ENCODE measurements at places on chromosomes 16 and 17.

GRCh38 chr17:77632619-77633018 is 325.9 kb upstream of the TNRC6C start:
- DNase-seq, result no peak

DNA sequence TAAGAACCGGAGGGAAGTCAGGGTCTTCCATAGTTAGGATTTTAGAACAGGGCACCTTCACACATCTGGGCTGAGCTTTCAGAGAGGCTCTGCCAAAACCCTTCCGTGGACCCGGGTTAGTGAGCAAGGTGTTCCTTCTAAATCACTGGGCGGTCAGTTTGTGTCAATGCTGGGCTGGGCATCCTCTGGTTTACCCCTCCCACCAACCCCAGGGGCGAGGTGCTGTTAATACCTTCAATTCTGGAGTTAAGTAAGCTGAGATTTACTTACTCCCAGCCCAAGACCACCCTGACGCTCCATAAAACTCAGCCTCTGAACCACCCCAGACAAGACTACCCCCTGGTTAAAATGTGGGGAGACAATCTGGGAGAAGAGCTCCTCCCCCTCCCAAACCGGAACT is 1.0 kb downstream of the TMEM92 start:
- no peak for DNase-seq

DNA sequence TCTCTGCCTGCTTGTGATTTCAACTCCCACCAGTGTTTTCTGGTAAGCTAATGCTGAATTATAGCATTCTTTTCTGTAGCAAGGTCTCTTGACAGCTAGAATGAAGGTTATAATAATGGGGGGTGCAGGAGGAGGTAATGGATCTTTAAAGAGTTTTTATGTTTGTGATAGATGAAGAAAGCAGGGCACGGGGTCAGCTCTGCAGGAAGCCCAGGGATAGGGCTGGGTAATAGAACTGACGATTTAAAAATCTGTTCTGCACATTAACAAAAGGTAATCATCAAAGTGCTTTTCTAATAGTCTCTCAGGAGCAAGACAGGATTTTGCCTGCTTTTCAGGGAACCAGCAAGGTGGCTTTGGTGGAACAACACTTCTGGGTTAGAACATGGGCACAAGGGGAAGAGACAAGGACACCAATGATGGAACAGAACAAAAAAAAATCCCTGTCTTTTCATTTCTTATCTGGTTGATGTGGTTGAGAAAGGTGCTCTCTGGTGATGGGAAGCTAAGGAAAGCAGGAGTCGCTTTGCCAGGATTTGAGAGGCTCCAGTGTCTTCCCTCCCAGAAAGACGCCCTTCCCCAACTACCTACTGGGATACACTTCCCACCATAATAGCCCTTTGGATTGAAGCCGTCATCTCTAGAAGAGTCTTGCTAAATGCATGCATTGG is 263.1 kb downstream of the PHKB start:
- DNase-seq, result no peak

- no peak for DNase-seq
Measured at GRCh38 chr17:76252040-76252954, 12.0 kb upstream of the RNF157 start.

- DNase-seq, result no peak
Measured at GRCh38 chr16:64900517-64900916, 221.3 kb downstream of the CDH11 start.

GRCh38 chr16:7748522-7748921 is 415.9 kb downstream of the RBFOX1 start:
- no peak for DNase-seq

- DNase-seq, result no peak
Measured at GRCh38 chr17:80125656-80126448, 21.1 kb downstream of the EIF4A3 start.

DNA sequence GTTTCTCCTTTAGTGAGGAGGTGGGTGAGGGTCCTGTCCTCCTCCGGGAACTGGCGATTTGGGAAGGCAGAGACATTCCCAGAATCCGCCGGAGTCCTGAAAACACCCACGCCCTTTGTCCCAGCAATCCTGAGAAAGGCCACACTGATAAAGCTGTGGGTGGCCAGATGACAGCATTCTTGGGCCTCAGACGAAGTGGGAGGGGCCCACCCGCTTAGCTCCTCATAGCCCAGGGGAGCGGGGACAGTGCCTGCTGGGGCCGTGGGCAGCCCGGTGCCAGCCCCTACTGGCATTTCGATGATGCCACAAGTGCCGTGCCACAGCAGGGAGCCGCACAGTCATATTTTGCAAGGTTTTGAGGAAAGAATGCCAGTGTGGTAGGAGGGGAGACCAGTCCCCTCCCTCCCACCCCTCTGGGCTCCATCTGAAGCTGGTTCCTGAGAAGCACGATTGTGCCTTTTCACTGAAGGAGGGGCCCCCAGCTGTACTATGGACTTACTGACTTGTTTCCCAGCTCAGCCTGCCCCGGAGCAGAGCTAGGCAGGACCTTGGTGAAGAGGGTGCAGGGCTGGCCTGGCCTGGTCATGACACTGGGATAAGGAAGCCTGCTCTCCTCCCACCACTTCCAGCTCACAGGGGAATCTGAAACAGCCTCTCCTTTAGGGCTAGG is 20.9 kb upstream of the MPRIP start:
- no peak for DNase-seq

DNA sequence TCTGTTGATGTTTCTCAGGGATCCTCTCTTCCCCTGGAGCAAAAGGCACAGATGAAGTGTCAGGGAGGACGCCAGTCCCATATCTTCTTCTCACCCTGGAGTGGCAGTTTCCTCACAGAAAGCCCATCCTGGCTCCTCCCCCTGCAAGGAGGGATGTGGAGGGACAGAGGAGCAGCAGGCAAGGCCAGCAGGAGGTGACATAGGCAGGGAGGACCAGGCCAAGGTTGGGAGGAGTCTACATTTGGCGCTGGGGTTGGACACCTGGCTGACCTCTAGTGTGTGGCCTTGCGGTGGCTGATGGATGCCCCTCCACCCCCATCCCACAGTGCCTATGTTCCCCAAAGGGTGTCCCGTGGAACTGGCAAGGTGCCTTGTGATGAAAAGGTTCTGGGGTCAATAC is 125.4 kb downstream of the SEC14L1 start:
- DNase-seq, result no peak

- DNase-seq, result no peak
Measured at GRCh38 chr16:3596101-3596861, 15.1 kb downstream of the SLX4 start.

- DNase-seq, result no peak
Measured at GRCh38 chr16:82083710-82084353, 48.8 kb downstream of the HSD17B2 start.

Measured in CD8-positive, alpha-beta memory T cell (primary cell).